ENCODE measurements at places on chromosomes 12 and 14. TPM values are rescaled to one million over a fixed set of nuclear protein-coding genes. Genes with fewer than 3 reads are reported as not detected.

GALNT6 gene
- 3.2 TPM for total RNA-seq

FGD4 gene
- 11.8 TPM for total RNA-seq

SLC10A1 gene
- not detected for total RNA-seq

SRRM4 gene
- total RNA-seq: not detected

A2ML1 gene
- total RNA-seq: not detected

TMPRSS12 gene
- not detected for total RNA-seq

- no peak for DNase-seq
Observed at GRCh38 chr12:113066813-113067400, 10.4 kb downstream of the DTX1 start.

- DNase-seq: no peak
Observed at GRCh38 chr14:102375119-102375518, 12.4 kb downstream of the TECPR2 start.

DNA sequence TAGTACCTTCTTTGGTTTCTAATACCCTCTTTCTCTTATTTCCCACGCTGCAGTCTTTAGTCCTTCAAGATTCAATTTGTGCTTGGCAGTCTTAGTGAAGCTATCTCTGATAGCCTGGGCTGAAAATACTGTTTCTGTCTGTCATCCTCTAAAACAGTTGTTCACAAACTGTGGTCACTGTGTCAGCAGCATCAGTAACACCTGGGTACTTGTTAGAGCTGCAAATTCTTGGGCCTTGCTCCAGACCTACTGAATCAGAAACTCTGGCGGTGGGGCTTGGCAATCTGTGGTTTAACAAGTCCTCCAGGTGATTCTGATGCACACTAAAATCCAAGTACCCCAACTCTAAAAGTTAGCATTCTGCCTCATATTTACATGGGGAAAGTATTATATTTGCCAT is 217.5 kb upstream of the SEL1L start:
- DNase-seq: no peak

DNA sequence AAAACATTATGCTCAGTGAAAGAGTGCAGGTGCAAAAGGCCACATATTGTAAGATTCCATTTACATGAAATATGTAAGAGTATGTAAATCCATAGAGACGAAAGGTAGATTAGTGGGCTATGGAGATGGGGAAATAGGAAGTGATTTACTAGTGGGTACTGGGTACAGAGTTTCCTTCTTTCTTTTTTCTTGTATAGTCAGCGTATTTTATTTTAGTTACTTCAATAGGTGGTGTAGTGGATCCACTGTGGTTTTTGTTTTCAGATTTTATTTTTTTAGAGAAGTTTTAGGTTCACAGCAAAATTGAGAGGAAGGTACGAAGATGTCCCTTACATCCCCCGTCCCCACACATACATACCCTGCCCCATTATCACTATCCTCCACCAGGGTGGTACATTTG is 6.1 kb upstream of the CIT start:
- DNase-seq: no peak

DNA sequence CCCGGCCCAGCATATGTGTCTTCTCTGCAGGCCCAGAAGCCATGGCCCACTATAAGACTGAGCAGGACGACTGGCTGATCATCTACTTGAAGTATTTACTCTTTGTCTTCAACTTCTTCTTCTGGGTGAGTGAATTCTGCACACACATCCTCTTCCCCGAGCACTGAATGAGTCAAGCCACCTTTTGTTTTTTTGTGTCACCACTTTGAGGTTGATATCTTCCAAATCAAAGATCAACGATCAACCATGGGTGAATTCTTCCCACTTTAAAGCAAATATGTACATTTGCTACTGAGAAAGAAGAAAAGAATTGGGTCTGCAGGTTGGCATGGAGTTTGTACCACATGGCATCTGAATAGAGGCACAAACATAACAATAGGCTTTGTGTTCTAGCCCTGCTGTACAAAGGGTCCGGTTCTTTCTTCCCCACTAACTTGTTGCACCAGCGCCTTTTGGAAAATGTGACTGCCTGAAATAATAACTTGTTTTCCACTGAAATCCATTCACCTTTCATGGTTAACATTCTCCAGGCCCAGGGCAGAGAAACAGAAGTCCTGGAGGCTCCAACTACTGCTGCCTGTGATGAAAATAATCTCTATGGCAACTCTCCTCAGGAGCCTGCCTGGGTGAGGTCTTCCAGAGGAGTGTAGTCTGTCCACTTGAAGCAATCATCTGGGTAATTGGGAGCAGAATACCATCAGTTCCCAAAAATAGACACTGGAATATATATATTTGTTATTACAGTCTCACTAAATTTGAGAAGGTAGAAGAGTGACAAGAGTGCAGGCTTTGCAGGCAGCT is 27.6 kb downstream of the TSPAN11 start:
- no peak for DNase-seq
